ENCODE measurements at places on chromosomes 1 and 21.

- DNase-seq = no peak
Measured at GRCh38 chr1:217214551-217214950, 416.3 kb downstream of the GPATCH2 start.

- no peak for DNase-seq
Measured at GRCh38 chr1:39944410-39945112, 10.4 kb upstream of the MFSD2A start.

GRCh38 chr1:3640121-3640837 lies 9.6 kb downstream of the WRAP73 start:
- no peak for DNase-seq

DNA sequence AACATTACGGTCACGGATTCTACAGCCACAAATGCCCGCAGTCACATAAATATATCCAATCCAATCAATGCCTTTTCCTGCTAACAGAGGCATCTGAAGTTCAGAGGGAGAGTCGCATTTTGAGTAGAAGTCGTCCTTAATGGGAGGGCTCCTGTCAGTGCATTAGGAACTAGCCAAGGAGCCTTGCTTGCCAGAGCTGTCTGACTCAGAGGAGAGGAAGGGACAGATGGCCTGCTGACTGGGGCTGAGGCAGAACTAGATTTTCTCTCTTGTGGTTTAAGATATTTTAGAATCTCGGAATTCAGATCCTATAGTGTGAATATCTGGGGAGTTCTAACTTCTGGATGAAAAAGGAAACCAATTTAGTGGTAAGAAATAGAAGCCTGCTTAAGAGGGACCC lies 10.6 kb downstream of the XKR8 start:
- DNase-seq = no peak

DNA sequence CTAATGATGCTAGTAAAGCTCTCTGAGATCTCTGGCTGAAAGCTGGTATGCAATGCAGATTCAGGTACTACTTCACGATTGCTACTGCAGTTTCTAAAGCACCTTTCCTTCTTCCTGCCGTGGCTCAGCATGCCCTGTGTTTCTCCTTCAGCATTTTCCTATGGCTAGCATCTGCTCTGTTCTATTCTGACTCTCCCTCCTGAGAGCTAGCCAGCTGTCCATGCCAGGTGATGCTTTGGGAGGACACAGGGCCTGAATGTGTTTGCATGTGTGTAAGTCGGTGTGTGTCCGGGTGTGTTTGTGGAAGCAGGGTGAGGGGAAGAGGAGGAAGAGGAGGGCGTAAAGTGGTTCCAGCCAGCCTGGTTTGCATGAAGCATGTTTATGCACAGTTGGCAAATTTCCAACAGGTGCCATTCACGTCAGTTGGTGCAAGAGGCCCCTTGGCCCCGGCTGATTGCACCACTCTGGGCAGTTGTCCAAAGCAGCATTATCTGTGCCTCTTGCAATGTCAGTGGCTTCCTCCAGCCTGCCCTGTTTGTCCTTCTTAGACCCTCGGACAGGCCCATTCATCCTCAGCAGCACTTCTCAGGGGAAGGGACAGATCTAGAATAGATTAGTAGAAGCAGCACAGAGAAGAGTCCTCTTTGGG lies 433.3 kb downstream of the DISC1 start:
- DNase-seq = no peak

GRCh38 chr1:171869097-171869496 lies 27.8 kb downstream of the DNM3 start:
- no peak for DNase-seq

DNA sequence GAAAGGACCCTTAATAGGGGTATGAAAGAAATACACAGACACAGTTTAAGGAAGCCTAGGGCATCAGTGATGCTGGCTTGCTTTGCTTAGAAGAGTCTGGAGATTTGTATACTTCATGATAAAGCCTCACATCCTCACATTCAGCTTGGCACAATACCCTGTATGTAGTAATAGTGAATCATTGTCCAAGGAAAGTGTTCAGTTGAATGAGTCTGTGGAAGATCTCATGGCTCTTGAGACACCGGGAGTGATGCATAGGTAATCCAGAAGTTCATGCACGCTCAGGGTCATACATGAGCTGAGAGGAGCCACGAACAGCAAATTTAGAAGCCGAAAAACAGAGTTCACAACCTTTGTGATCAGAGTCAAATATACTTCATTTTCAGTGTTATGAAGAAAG lies 537.2 kb upstream of the TMPRSS15 start:
- DNase-seq = no peak

DNA sequence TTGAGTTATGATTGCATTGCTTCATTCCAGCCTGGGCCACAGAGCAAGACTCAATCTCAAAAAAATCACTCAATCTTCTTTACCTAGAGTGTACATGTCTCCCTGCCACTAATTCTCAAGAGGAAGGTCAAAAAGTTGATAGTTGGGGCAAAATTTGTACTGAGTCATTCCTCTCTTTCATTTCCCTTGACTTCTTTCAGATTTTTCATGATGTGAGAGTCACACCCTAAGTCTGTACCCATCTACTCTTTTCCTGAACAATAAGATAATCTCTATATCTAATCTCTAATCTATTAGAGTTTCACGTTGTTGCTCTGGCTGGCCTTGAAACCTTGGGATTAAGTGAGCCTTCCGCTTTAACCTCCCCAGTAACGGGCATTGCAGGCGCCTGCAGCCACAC lies 1.1 kb upstream of the BRDT start:
- peak; percentile 31 for DNase-seq

DNA sequence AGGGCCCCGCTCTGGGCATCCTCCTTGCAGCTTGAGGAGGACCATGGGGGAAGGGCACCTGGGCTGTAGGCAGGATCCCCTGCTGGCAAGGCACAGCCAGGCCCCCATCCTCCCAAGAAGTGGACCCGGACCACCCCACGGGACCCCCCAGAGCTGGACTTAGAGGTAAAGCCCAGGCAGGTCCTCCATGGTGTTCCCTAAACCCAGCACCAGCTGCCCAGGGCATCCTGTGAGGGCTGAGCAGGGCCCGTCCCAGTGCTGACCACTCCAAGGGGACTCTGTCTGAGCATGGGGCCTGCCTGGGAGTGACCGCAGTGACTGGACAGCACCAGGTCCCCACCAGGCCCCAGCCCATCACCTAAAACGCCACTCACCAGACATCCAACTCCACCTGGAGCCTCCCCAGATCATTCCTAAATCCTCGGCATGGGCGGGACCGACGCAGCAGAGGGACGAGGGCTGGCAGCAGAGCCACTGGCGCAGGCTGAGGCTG lies 21.3 kb downstream of the COL6A2 start:
- DNase-seq = no peak

- no peak for DNase-seq
Measured at GRCh38 chr1:192066202-192066601, 92.1 kb upstream of the RGS18 start.

DNA sequence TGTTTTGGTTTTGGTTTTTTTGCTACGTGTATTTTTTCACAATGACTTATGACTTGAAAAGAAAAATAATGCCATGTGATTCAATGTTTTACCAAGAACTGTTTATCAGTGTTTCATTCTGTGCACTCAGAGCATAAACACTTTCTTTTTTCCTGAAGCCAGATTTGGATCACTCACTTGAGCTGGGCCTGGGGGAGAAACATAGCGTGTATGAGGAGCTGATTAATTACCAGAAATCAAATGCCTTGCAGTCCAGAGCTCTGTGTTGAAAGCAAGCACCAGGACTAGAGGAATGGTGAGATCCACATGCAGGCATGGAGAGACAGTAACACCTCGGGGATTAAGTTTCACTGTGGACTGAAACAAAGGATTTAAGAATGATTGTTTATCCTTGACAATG lies 642.1 kb upstream of the ADGRL2 start:
- no peak for DNase-seq

DNA sequence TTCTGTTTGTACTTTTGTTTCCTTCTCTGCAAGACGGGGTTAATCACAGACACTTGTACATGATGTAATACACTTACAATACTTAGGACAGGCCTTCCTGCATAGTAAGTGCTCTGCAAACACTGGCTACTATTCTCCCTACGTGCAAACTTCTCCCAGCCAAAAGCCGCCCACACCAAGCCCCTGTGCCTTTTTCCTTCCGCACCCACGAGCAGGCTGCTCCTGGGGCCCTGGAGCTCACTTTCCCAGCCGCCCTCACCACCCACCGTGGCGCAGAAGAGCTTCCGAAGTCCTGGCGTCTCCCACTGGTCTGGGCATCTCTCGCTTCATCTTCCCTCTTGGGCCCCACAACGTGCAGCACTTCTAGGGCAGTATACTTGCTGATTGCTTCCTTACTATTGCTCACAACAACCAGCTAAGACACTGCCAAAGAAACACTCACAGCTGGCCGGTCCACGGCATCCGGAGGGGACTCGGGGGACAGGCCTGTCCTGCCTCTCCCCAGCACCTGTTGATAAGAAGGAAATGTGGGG lies 22.5 kb upstream of the GPR157 start:
- DNase-seq = no peak

- no peak for DNase-seq
Measured at GRCh38 chr1:188170411-188170810, 1341.7 kb downstream of the PLA2G4A start.

- no peak for DNase-seq
Measured at GRCh38 chr1:4346131-4346530, 308.3 kb upstream of the AJAP1 start.

- DNase-seq = peak; percentile 17
Measured at GRCh38 chr1:211606332-211606913, 27.5 kb upstream of the SLC30A1 start.

GRCh38 chr1:233718057-233718456 lies 104.2 kb downstream of the KCNK1 start:
- DNase-seq = no peak

DNA sequence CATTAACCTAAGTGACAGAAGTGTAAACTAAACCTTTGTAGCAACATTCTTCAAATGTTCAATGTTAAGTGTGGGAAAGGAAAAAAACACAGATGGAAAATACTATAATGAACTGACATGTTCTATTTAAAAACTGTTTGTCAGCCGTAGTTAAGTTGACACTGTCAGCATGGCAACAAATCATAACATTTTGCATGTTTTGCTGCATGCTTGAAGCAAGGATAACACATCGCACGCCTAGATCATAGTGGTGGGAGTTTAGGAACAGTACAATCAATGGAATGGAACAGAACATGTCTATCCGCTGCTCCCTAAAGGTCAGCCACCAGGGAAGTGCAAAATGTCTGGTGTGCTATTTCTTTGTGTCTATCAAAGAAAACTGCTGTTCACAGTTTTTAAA lies 62.5 kb upstream of the ESRRG start:
- DNase-seq = no peak

DNA sequence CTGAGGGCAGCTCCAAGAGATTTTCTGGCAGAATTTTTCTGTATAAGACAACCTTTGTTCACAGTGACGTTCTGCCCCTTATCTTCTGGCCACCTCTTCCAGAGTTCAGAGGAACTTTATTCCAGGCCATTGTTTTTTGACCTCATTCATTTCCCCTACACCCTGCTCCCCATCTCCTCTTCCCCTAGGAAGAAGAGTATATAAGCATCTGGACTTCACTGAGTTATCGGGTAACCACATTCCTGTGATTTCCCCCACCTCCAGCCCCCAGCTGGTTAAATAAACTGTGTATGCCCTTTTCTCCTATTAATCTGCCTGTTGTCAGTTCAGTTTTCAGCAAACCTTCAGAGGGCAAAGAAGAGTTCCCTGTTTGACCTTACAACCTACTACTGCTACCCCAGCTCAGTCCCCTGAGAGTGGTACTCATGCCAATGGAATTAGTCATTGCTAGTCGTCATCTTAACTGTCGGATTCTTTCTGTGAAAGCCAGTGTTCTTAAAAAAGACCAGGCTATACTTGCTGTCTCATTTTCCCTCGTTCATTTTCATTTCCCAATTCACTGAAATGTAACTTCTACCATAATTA lies 14.3 kb upstream of the ALG14 start:
- DNase-seq = no peak

GRCh38 chr1:1040004-1040991 lies 20.4 kb downstream of the AGRN start:
- DNase-seq = peak; percentile 66

- no peak for DNase-seq
Measured at GRCh38 chr21:29680273-29680672, 259.5 kb downstream of the GRIK1 start.

- DNase-seq = no peak
Measured at GRCh38 chr1:161074676-161075368, 5.1 kb upstream of the ARHGAP30 start.

- no peak for DNase-seq
Measured at GRCh38 chr1:157878059-157878458, 36.5 kb upstream of the CD5L start.

DNA sequence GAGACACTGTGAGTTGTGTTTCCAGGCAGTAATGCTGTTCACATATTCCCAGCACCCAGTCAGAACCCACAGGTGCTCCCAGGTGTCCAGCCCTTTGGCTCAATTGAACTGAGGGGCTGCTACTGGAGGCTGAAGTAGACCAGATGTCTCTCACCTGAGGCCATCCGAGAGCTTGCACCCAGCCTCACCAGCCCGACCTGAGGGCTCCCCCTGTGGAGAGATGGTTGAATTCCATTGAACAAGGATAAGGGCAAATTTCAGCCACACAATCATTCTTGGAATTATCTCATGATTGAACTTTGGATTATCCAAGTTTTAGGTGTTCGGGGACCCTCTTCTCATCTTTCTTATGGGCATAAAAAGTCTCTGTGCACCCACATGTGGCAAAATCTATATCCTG lies 52.1 kb downstream of the OBSCN start:
- DNase-seq = no peak

DNA sequence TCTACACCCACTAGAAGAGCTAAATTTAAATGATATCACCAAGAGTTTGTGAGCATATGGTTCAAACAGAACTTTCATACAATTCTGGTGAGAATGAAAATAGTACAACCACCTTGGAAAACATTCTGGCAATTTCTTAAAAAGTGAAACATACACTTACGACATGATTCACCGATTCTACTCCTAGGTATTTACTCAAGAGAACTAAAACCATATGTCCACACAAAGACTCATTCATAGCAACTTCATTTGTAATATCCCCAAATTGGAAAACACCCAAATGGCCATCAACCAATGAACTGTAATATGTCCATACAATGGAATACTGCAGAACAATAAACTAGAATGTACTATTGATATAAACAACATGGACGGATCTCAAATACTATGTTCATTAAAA lies 51.2 kb upstream of the ADAM30 start:
- DNase-seq = no peak

GRCh38 chr1:221983444-221983843 lies 241.6 kb upstream of the DUSP10 start:
- no peak for DNase-seq

- no peak for DNase-seq
Measured at GRCh38 chr1:59499943-59500569, 203.2 kb downstream of the FGGY start.

DNA sequence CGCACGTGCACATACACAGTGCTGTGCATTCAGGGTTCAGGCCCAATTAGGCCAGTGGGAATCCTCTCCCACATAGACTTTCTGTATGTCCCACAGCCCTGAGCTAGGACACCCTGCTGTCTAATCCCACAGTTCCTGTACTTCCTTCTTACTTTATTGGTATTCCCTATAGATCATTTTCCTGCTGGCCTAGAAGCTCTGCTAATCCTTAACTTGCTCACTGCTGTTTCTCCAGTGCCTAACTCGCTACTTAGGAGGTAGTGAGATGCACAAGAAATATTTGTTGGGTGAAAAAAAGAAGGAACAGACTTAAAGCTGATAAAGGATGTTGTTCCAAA lies 34.1 kb upstream of the FHAD1 start:
- DNase-seq = no peak
